ENCODE measurements at places on chromosomes 3 and 15.

- DNase-seq, result no peak
These were observed 32.3 kb downstream of the NKIRAS1 start for GRCh38 chr3:23884481-23884880.

DNA sequence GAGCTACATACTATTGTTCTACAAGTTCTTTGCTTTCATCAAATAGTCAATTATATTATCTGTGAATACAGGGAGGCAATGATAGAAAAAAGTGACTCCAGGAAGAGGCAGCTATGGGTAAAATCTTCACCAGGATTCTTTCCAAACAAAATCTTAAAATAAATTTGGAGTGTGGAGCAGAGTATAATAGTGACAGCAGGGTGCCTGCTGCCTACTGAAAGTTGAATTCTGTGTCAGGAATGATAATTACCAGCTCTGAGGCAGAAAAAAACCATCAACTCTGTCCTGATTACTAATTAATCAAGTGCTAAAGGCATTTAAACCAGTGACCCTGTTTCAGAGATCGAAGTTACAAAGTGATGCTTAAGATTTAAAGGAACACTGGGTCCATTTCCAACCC lies 148.0 kb downstream of the DIPK2A start:
- DNase-seq, result no peak

DNA sequence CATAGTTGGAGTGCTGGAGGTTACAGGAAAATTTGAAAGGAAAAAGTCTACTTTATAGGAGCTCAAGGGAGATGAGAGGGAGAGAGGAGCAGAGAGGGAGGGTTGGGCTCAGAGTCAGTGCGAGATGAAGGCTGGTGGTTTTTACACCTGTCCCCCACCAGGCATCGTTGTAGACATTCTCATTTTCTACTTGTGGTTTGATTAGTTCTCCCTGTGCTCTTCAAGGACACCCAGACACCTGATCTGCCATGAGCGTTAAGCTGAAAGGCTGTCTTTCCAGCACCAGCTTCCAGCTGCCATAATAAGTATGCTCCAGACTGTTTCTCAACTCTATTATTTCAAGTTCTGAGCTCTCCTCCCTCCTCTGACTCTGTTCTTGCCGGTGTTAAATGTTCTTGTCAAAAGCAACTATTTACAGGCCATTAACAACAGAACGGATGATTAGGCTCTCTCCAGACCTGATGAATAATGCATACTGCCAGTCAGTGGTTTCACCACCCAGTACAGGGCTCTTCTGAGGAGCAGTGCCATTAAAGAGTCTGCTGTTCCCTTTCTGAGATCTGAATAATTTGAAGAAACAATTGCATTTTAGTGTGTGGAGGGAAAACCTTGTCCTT lies 514.6 kb upstream of the MCTP2 start:
- DNase-seq, result no peak

- no peak for DNase-seq
These were observed 441.4 kb downstream of the IGSF11 start for GRCh38 chr3:118593277-118593670.

DNA sequence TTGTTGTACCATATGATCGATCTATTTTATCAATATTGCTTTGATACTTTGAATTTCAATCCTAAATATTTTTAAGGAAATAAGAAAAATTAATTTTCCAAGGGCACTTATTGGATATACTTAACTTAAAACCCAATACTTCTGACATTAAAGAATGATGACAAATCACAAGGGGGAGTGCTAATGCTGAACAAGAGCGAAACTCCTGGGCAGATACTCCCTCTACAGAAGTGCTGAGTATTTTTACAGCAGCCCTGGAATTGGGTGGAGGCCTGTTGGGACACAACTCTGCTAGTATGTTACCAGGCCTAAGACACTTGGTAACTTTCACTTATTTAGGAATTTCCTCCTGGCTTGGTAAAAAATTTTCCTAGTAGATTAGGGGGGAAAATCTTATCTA lies 46.2 kb downstream of the DENND6A start:
- DNase-seq, result peak; percentile 5

DNA sequence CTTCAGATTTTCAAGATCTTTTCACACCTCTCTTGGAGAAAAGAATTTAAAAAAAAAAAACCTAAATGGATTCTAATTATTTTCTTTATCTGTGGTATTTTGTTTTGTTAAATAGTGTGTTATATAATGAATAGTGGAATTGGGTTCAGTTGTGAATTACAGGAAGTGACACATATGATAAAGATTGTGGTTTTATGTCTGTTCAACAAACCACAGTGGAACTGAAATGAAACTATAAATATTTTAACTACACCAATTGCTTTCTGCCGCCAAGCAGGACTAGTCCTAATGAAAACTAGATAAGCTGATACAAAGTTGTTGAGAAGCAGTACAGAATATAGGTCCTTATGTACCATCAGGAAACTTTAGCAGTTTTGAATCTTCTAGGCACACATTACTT lies 121.6 kb downstream of the UBE2E2 start:
- peak; percentile 51 for DNase-seq

- DNase-seq, result no peak
These were observed 103.4 kb downstream of the MINAR1 start for GRCh38 chr15:79535536-79535935.

GRCh38 chr15:99614749-99615288 lies 49.0 kb downstream of the MEF2A start:
- DNase-seq, result no peak

DNA sequence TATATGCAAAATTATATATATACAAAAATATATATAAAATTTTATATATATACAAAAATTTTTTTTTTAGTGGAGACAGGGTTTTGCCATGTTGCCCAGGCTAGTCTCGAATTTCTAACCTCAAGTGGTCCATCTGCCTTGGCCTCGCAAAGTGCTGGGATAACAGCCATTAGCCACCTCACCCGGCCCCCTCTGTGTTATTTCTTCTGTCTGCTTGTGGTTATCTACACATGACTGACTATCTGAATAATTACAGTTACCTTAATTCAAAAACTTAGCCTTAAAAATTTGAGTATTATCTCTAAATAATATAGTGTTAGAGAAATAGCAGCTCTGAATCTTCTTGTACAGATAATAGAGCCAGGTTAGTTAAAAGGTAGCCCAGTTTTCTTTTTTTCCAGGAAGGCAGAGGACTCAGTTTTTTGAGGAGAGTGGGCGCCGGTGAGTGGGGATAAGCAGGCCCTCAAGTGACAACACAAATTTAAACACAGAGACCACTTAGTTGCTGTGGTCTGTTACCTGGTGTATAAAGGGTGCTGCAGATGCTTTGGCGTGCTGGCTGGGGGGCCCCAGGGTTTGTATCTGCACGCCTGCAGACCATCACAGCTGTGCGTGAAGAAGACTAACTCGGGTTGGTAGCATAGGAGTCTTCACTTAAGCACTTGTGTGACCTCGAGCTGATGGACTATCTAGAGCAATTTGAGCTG lies 83.7 kb downstream of the TRAK1 start:
- DNase-seq, result no peak

- DNase-seq, result no peak
These were observed 118.0 kb upstream of the RAD18 start for GRCh38 chr3:9081184-9081818.

GRCh38 chr15:99630607-99631131 lies 64.9 kb downstream of the MEF2A start:
- DNase-seq, result no peak

GRCh38 chr3:144457758-144458157 lies 486.1 kb downstream of the DIPK2A start:
- DNase-seq, result no peak

DNA sequence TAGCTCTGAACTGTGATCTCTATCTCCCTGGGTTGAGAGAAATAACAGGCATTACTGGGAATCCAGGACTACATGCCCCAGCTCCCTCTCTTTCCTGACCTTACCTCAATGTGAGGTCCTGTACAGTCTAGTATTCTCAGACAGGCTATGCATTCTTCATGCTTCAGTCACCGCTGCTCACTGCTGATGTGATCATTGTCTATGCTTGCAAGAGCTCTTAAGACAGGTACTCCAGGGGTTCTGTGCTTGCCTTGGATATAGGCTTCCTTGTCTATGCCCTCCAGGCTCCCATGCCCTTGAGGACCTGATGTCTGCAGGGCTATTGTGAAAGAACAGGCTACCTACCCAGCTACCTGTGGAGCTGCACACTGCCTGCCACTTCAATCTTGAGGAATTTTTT lies 183.6 kb downstream of the MBNL1 start:
- no peak for DNase-seq

- DNase-seq, result peak; percentile 96
These were observed 62.9 kb downstream of the FBN1 start for GRCh38 chr15:48582452-48583247.

DNA sequence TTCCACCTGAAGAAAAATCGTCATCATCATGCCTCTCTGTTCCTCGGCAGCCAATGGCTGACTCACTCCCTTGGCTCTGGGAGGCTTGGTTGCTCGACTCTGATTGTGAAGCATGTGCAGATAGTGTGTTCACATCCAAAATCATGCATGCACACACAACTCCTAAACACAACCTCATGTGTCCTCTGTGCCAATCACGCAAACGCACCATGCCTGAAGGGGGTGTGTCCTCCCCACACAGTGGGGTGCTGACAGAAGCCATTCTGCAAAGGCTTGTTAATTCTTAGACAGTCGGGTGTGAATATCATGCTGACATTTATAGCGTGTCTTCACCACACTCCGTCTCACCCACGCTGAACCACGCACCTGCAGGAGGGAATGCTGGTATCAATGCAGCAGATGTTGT lies 11.4 kb upstream of the CCDC174 start:
- no peak for DNase-seq

GRCh38 chr3:173711619-173712018 lies 314.1 kb downstream of the NLGN1 start:
- no peak for DNase-seq

DNA sequence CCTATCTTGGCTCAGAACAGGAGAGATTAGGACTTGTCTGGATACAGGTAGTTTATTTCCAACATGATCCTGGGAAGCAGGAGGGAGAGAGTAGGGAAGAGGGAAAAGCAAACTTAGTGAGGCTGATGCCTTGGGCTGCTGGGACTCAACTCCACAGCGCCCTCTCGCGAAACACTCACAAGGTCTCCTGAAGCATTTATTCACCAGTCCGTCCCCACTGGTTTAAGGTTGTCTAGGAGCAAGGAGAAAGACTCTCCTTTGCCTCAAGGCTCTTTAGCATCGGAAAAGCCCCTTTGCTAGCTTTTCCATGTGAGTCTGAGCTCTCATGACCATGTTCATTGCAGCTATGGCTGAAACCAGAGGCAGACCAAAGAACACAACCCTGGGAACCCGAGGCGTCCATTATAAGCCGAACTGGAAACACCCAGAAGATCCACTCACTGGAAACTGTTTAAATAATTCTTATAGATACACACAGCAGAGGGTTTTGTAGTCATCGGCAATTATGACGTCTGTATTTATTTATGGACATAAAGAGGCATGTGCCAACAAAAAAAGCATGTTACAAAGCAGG lies 244.5 kb downstream of the CD47 start:
- DNase-seq, result peak; percentile 18

GRCh38 chr3:113249111-113249510 lies 37.8 kb downstream of the BOC start:
- DNase-seq, result no peak

- DNase-seq, result no peak
These were observed 12.5 kb downstream of the DNAH1 start for GRCh38 chr3:52328536-52329080.

- DNase-seq, result no peak
These were observed 657.0 kb upstream of the NAALADL2 start for GRCh38 chr3:174202116-174202515.

DNA sequence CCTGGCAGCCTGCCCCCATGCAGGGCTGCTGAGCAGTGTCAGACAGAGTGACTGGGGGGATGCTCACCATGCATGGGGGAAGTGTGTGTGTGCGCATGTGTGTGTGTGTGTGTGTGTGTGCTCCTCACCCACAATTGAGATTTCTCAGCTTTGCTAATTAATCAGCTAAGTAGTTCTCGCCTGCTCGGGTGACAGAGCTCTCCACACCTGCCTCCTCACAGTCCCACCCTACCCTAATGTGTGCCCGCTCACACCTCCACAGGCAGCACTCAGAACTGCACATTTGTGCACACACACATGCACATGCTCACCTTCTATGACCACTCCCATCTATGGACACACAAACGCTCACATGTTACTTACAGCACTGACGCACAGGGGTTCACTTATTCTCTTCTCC lies 37.3 kb downstream of the CACNA2D2 start:
- DNase-seq, result no peak

DNA sequence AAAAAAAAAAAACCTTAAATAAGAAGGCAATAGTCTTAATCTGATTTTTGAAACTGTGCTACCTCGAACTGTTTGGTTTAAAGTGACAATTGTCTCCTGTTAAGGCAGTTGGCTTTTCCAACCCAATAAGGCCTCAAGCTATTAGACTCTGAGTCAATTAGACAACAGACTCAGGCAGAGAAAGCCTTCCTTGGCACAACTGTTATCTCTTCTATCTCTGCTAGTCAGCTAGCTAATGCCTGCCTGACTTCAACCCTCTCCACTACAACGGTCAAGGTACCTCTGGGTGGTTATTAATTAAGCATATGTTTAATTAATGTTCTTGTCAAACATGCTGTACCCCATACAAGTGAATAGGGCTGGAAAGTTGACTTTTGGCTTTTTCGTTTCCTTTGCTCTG lies 110.2 kb upstream of the NLGN1 start:
- DNase-seq, result no peak

- DNase-seq, result no peak
These were observed 3.8 kb upstream of the GABPB1 start for GRCh38 chr15:50358845-50359244.

GRCh38 chr3:8573342-8573926 lies 71.2 kb downstream of the SSUH2 start:
- DNase-seq, result no peak

DNA sequence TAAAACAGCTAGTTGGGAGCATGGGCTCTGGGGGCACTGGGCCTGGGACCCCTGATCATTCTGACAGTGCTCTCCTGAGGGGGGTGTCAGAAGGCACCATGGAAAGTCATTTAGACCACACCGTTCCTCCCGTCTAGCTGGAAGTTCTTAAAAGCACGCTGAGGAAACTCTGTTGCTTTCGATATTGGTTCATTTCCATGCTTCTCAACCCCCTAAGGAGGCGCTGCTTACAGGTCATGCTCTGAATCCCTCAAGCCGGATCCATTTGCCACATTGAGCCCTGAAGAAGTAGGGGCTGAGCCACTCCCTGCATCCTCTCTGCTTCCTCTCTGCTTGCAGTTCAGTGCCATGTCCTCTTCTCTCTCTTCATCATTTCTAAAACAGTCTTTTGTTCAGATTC lies 187.2 kb downstream of the CACNA2D3 start:
- DNase-seq, result no peak

- DNase-seq, result no peak
These were observed 103.4 kb downstream of the WNT7A start for GRCh38 chr3:13776253-13777050.

GRCh38 chr3:88321363-88322050 lies 171.7 kb downstream of the C3orf38 start:
- DNase-seq, result no peak

DNA sequence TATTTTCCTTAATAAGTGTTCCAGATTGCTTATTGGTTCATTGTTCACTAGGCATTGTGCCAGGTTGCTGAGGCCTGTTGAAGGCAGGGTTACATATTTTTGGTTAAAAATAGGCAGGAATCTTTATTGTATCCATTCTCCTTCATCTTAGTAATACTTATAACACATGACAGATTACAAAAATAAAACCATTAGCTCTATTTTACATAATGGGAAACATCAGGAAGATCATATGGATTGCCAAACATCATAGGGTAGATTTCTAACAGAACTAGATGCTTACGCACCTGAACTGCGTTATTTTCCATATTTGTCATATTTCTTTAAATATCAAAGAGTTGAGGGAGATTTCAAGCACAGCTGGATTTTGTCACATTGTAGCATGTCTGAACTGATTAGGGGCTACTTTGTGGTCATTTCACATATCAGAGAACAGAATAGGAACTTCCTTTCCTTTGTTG lies 462.9 kb upstream of the SGO1 start:
- DNase-seq, result peak; percentile 90

GRCh38 chr3:172211123-172211522 lies 171.7 kb downstream of the FNDC3B start:
- DNase-seq, result no peak
